ENCODE measurements at places on chromosomes 16 and 17. TPM values are rescaled to one million over a fixed set of nuclear protein-coding genes. Genes with fewer than 3 reads are reported as not detected.
A peak's percentile ranks its signal among the peaks of the same experiment; 100 is the strongest.

GRCh38 chr16:64627781-64628180 lies 494.1 kb downstream of the CDH11 start:
- H3K27ac ChIP-seq: no peak overlapping the region
- H3K27me3 ChIP-seq: no peaks in the 10 kb centered on the region
- no peak overlapping the region for H3K4me3 ChIP-seq
- H3K4me1 ChIP-seq: no peaks in the 10 kb centered on the region

- H3K27me3 ChIP-seq: peaks cover 2% of the 10 kb centered on the region
- no peak overlapping the region for H3K27ac ChIP-seq
- no peak for DNase-seq
Measured at GRCh38 chr17:45874151-45874550, 20.2 kb upstream of the MAPT start.

DNA sequence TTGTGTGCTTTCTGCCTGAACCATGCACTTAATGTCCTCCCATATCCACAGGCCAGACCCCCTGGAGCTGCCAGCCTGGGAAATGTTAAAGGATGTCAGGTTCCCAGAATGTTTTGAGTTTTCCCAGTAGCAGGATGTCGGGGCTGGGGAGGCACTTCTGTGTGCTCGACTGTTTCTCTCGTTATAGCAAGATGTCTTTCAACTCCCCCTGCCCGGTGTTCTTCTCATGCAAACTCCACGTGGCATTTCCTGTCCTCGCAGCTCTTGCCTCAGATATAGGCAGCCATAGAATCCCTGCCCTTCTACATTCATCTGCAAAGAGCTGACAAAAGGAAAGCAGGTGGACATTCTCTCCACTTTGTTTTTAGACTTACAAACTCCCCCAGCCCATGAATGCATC lies 457.2 kb upstream of the CDH11 start:
- DNase-seq: no peak
- no peak overlapping the region for H3K27ac ChIP-seq
- H3K27me3 ChIP-seq: no peaks in the 10 kb centered on the region
- H3K36me3 ChIP-seq: no peaks in the 10 kb centered on the region

DNA sequence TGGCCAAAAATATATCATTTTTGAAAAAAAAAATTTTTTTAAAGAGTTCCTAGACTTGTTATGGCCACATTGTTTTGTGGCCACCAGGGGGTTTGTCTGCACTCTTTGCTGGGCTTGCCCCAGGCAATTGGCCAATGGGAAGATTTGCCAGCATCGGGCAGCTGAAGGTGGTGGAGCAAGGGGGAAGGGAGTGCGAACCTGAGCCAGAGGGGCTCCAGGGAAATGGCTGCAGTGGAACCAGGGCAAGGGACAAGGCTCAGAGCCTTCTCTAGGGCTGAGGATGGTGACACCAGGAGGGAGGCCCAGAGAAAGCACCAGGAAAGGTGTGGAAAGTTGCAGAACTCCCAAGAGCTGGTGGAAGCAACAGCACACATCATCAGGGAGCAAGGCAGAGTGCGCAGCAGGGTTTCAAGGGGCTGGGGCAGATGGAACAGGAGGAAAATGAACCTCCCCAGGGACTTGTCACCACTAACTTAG lies 15.5 kb upstream of the CMIP start:
- peaks cover 14% of the 10 kb centered on the region for H3K4me1 ChIP-seq
- H3K36me3 ChIP-seq: no peaks in the 10 kb centered on the region
- DNase-seq: peak; percentile 27

- no peaks in the 10 kb centered on the region for H3K27me3 ChIP-seq
- peaks cover 9% of the 10 kb centered on the region for H3K36me3 ChIP-seq
- no peak overlapping the region for H3K4me3 ChIP-seq
- DNase-seq: no peak
- no peaks in the 10 kb centered on the region for H3K4me1 ChIP-seq
- no peak overlapping the region for H3K27ac ChIP-seq
Measured at GRCh38 chr17:37317867-37318266, 57.9 kb upstream of the C17orf78 start.

DNA sequence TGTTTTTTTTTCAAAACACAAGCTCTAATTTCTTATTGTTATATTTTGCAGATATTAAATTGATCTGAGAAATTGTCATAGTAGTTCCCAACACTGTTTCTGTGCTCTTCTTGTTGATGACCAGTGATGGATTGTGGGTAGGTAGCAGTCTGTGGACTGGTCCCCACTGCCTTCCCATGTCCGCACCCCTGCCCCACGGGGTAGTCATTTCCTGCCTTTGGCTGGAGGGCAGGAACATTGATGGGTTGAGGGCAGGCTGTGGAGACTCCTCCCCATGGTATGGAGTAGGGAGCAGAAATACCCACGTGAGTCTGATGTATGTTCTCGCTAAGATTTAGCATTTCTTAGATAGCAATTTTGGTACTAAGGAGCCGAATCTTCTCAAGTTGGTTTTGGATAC lies 762.0 kb downstream of the CDH8 start:
- H3K27ac ChIP-seq: no peak overlapping the region
- no peaks in the 10 kb centered on the region for H3K4me1 ChIP-seq
- H3K27me3 ChIP-seq: no peaks in the 10 kb centered on the region

DNA sequence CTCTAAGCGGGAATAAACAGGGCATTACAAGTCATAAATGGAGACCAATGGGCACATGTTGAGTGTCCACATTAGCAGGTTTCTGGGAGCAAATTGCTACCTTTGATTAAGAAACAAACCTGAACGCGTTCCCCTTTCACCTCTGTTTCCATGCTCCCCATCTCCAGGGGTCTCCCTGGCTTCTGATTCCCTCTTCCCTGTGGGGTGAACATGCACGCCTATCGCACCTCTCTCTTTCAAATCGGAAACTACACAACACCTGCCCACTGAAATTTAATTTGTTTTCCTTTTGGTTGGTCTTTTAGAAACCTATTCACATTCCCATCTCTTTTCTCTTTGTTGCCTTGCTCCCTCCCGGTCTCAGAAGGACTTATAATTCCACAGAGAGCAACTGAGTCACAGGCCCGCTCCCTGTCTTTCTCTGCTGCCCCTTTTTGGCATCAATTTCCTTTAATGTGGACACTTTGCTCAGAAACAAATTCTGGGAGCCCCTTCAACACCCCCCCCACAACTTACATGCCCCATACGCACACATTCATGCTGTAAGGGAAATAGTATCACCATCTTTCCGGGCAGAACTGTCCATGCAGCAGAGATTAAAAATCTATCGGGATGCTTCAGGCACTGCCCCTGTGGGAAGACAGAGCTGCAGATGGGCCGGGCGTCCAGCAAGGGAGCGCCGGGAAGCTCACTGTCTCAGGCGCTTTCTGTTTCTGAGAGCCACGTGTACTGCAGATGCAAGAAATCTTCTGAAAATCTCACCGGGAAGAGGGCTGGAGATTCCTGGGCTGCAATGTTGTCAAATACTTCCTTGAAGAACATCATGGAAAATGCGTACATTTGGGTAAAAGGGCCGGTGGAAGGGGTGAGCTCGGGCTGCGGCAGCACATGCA lies 7.2 kb upstream of the FOXF1 start:
- no peak overlapping the region for H3K27ac ChIP-seq
- peaks cover 82% of the 10 kb centered on the region for H3K27me3 ChIP-seq
- peaks cover 18% of the 10 kb centered on the region for H3K4me1 ChIP-seq
- no peak for DNase-seq
- H3K4me3 ChIP-seq: no peak overlapping the region

DNA sequence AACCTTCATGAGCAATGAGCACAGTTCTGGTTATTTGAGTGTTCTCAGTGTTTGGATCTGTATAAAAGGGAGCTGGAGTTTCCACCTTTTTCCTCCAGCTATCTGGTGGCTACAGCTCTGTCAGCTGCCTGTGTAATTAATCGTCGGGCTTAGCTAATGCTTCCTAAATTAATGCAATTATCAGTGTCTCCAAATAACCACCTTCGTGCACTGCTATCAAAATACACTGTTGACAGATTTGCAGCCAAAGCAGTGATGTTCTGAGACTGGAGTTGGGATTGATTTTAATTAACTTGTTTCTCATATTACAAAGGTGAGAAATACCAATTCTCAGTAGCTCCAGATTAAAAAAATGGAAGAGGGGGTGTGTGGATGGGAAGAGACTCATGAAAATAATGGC lies 325.8 kb downstream of the CBLN1 start:
- H3K4me3 ChIP-seq: no peak overlapping the region
- no peaks in the 10 kb centered on the region for H3K36me3 ChIP-seq
- no peaks in the 10 kb centered on the region for H3K4me1 ChIP-seq
- no peak for DNase-seq
- no peak overlapping the region for H3K27ac ChIP-seq
- no peaks in the 10 kb centered on the region for H3K27me3 ChIP-seq

- peaks cover 5% of the 10 kb centered on the region for H3K36me3 ChIP-seq
- DNase-seq: peak; percentile 18
- no peak overlapping the region for H3K27ac ChIP-seq
- H3K4me3 ChIP-seq: no peak overlapping the region
- H3K27me3 ChIP-seq: peaks cover 12% of the 10 kb centered on the region
Measured at GRCh38 chr17:55601874-55602364, 90.7 kb upstream of the SMIM36 start.

- H3K27me3 ChIP-seq: peaks cover 2% of the 10 kb centered on the region
- no peaks in the 10 kb centered on the region for H3K36me3 ChIP-seq
- no peaks in the 10 kb centered on the region for H3K4me1 ChIP-seq
- no peak overlapping the region for H3K4me3 ChIP-seq
- no peak for DNase-seq
Measured at GRCh38 chr16:72937360-72937759, 110.6 kb downstream of the ZFHX3 start.

DNA sequence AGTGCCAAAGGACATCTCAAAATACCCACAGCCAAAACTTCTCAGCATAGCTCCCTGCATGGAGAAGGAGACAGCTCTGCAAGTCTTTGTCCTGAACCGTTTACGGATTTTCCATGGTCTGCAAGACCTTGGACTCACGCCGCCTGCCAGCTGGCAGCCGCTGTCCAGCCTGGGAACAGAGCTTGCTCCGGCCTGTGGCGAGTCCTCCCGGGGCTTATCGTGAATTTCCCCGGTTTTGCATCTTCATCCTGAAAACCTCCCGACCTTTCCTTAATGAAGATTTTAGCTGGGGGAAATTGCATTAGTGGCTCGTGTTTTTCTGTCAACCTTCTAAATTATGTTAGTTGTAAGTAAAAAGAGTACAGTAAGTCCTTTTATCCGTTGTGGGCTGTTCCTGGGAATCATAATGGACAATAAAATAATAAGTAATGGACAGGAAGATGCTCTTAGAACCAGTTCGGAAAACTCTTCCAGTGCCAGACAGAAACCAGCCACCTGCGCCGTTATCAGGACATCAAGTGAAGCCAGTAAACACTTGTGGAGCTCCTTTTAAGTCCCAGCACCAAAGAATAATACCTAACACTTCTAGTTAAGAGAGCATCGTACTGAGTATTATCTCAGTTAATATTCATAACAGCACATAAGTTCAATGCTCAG lies 112.4 kb upstream of the NOL11 start:
- no peaks in the 10 kb centered on the region for H3K27me3 ChIP-seq
- no peak overlapping the region for H3K27ac ChIP-seq
- no peak for DNase-seq
- H3K4me1 ChIP-seq: peaks cover 10% of the 10 kb centered on the region
- H3K4me3 ChIP-seq: no peak overlapping the region

GRCh38 chr16:56048425-56049105 lies 142.7 kb upstream of the GNAO1 start:
- H3K27ac ChIP-seq: no peak overlapping the region
- peaks cover 4% of the 10 kb centered on the region for H3K4me1 ChIP-seq
- peaks cover 1% of the 10 kb centered on the region for H3K27me3 ChIP-seq
- no peak for DNase-seq

DNA sequence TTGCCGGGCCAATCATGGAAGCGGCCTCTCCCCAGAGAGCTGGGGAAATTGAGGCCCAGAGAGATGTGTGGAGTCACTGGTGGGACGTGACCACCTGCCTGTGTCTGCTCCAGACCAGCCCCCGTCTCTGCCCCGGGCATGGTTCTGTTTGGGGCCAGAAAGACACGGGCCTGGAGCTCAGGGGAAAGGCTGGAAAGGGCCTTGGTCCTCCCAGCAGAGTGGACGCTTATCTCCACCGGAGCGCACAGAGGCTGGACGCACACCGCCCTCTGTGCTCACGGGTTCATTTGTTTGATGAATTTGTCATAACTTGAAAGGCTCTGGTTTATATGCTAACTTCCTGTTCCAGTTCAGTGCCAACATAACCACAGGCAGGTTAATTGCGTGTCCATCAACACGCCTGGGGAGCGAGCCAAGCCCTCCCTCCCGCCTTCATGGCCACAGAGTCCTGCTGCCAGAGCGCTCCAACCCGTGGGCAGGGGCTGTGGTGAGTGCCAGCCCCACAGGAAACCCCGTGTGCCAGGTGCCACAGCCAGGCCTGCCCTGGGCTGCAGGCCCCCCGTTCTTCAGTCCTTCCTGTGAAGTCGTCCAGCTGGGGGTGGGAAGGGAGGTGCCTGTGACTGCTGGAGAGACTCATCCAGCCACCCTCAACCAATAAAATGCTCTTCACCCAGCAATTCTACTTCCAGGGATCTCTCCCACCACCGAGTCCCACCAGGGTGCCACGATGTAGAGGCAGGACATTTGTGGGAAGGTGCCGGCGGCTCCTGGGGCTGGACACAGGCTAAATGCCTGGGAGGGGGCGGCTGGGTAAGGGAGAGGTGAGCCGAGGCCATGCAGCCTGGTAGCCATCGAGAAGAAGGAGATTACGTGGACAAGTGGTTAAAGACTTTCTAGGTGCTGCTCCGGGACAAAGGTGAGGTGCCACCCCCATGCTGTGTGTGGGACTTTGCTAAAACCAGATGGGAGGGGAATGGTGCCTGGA lies 29.4 kb upstream of the BAHCC1 start:
- no peaks in the 10 kb centered on the region for H3K36me3 ChIP-seq
- H3K4me3 ChIP-seq: peak overlapping the region; percentile 29
- H3K27ac ChIP-seq: no peak overlapping the region
- DNase-seq: peak; percentile 42
- peaks cover 40% of the 10 kb centered on the region for H3K27me3 ChIP-seq

- H3K27me3 ChIP-seq: peaks cover 4% of the 10 kb centered on the region
- peak overlapping the region; percentile 46 for H3K4me3 ChIP-seq
- no peaks in the 10 kb centered on the region for H3K36me3 ChIP-seq
- no peak overlapping the region for H3K27ac ChIP-seq
Measured at GRCh38 chr16:2719328-2720063, 528 bp downstream of the PRSS27 start.

DNA sequence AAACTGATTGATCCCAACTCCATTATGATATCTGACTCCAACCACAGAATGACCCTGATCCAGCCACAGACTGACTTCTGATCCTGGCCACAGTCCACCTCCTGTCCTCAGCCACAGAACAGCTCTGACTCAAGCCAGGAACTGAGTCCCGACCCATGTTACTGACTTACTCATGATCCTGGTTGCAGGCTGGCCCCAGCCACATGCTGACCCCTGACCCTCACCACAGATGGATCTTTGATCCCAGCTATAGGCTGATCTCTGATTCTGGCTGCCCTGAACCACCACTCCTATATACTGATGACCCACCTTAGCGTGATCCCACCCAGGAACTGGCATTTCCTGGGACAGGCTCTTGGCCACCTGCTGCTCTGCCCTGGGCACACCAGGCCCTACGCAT lies 32.2 kb upstream of the IL21R start:
- H3K4me3 ChIP-seq: no peak overlapping the region
- peaks cover 56% of the 10 kb centered on the region for H3K4me1 ChIP-seq
- no peak for DNase-seq
- H3K27ac ChIP-seq: peak overlapping the region; percentile 23

GRCh38 chr16:54128629-54129234 lies 157.9 kb downstream of the IRX3 start:
- no peaks in the 10 kb centered on the region for H3K36me3 ChIP-seq
- H3K4me3 ChIP-seq: no peak overlapping the region
- H3K27me3 ChIP-seq: peaks cover 3% of the 10 kb centered on the region
- no peak overlapping the region for H3K27ac ChIP-seq
- no peak for DNase-seq

OTOA gene
- total RNA-seq: not detected

EFCAB5 gene
- total RNA-seq: 0.48 TPM

KRTAP9-8 gene
- not detected for total RNA-seq

ZG16 gene
- total RNA-seq: not detected

SLC9A5 gene
- total RNA-seq: 5.9 TPM

TNFSF13 gene
- total RNA-seq: 0.71 TPM

RGS11 gene
- not detected for total RNA-seq

CD300LB gene
- not detected for total RNA-seq

KIFC3 gene
- total RNA-seq: 0.83 TPM

Data from activated CD4-positive, alpha-beta memory T cell treated with anti-CD3 and anti-CD28 coated beads for 36 hours (primary cell).